Dorsolateral prefrontal cortex (tissue), 122 donors: ENCODE measurements at places on chromosomes 7 and 10. TPM values are rescaled to one million over a fixed set of nuclear protein-coding genes. Genes with fewer than 3 reads are reported as not detected.

Gene TCERG1L
- 15.9 TPM for total RNA-seq

Gene GARS1
- 80.2 TPM for total RNA-seq

Gene HOXA4
- not detected for total RNA-seq

DNA sequence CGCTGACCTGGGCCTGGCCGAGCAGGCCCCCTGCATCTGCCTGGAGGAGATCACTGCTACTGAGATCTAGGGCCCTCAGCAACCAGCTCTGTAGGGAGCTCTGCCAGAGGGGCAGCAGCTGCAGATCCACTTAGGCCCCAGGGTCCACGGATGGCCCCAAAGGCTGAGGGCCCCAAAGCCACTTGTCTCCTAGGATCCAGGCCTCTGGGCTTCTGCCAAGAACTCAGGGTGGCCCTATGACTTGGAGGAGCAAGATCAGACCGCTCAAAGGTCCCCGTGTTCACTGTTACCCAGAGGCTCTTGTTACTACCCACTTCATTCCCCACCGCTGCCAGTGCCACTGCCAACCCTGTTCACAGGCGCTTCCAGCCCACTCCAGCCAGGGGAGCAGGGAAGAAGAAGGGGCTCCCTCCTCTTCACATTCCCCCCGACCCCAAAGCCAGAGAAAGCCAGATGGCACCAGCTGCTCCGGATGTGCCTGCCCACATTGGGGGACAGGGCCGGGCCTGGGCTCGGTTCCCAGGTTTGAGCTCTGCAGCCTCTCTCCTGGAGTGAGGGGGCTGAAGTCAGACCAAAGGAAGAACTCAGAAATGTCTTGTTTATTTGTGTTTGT is 7.6 kb downstream of the LZTS2 start:
- no peak for DNase-seq

DNA sequence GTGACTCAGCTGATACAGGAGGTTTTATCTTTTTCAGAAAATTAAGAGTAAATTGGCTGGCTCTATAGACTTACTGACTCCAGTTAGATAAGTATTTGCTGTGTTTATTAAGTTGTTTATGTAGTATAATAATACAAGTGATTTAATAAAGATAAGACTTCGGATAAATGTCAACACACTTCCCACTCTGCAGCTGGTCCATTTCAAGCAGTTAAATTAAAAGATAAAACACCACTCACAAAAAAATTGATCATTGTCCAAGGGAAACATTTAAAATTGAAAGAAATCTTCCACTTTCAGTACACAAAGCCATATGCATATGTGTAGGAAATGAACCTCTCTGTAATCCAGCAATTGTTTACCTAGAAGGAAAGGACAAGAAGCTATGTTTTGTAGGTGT is 106.1 kb upstream of the SP8 start:
- DNase-seq = no peak

- no peak for DNase-seq
Measured at GRCh38 chr10:70843333-70843732, 27.6 kb downstream of the SGPL1 start.

DNA sequence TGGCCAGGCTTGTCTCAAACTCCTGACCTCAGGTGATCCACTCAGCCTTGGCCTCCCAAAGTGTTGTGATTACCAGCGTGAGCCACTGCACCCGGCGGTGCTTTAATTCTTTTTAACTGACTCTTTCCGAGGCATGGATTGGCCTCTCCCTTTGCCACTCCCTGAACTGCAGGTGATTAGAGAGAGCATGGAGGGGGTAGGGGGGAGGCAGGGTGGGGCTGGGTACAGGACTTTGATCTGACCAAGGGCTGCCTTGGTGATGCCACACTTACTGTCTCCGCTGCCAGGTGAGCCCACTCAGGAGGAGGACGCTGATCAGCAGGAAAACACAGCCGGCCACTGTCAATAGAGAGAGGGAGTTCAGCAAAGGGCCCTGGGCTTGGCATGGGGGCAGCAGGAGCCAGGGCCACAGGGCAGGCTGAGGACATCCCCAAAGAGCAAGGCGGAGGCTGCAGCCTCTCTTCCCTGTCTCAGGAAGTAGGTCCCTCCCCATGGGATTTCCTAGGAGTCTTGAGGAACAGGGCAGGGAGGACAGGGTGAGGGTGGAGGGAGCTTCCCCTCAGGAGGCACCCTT is 40.5 kb upstream of the IL15RA start:
- no peak for DNase-seq

- no peak for DNase-seq
Measured at GRCh38 chr10:97383159-97383558, 18.0 kb downstream of the RRP12 start.

DNA sequence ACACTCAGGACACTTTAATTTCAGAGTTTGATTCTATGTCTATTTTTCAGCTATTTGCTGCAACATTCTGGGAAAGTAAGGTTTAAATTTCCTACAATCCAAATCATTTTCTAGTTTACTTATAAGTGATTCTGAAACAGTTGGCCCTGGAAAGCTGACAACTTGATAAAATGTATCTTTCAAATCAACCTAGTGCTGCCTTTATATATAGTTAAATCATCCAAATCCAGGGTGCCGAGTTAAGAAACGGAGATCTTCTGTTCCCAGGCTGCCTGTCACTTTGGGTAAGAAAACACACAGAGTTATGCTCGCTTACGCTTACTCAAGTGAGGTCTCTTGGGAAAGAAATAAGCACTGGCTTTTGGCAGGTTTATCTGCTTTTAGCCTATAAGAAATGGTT is 175.0 kb downstream of the POU6F2 start:
- no peak for DNase-seq

GRCh38 chr7:7832518-7832917 is 114.1 kb upstream of the RPA3 start:
- no peak for DNase-seq

DNA sequence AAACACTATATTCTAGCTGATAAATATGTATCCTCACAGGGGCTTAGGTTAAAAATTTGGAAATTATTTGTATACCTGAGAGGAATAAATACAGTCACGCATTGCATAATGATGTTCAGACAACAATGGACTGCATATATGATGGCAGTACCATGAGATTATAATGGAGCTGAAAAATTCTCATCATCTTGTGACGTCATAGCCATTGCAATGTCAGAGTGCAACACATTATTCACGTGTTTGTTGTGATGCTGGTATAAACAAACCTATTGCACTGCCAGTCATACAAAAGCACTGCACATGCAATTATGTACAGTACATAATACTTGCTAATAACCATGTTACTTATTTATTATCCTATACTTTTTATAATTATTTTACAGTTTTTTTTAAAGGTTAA is 31.4 kb downstream of the STEAP1B start:
- DNase-seq = no peak

DNA sequence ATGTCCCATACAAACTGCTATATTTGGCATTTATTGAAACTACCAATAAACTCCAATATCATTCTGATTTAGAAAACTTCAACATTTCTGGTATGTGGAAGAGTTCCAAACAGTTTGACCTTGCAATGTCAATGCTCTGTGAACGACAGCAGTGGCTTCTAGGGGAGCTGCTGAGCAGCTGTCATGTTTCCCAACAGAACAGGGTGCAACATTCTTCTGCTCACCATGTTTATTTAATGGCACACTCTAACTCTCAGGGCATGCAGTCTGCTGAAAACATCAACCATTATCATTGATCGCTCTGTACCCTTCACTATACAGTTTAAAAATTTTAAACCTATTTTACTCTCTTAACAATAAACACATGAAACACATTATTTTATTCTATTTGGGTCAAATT is 25.9 kb downstream of the LMOD2 start:
- DNase-seq = no peak

GRCh38 chr10:113038183-113038582 is 88.1 kb downstream of the TCF7L2 start:
- DNase-seq = no peak
